ENCODE measurements at places on chromosomes 11 and 22. TPM values are rescaled to one million over a fixed set of nuclear protein-coding genes. Genes with fewer than 3 reads are reported as not detected.

BAIAP2L2 gene
- 0.88 TPM for total RNA-seq

SLC22A6 gene
- 25.0 TPM for total RNA-seq

KRTAP5-10 gene
- not detected for total RNA-seq

RIMBP3B gene
- total RNA-seq, result 0.40 TPM

WT1 gene
- total RNA-seq, result 0.69 TPM

- H3K4me3 ChIP-seq, result no peak overlapping the region
- no peak overlapping the region for H3K27ac ChIP-seq
- H3K27me3 ChIP-seq, result no peaks in the 10 kb centered on the region
- peaks cover 38% of the 10 kb centered on the region for H3K36me3 ChIP-seq
Measured at GRCh38 chr22:40908895-40909294, 42.3 kb upstream of the RBX1 start.

C11orf21 gene
- total RNA-seq, result 1.3 TPM

CRYBB2 gene
- total RNA-seq, result 1.4 TPM

DNA sequence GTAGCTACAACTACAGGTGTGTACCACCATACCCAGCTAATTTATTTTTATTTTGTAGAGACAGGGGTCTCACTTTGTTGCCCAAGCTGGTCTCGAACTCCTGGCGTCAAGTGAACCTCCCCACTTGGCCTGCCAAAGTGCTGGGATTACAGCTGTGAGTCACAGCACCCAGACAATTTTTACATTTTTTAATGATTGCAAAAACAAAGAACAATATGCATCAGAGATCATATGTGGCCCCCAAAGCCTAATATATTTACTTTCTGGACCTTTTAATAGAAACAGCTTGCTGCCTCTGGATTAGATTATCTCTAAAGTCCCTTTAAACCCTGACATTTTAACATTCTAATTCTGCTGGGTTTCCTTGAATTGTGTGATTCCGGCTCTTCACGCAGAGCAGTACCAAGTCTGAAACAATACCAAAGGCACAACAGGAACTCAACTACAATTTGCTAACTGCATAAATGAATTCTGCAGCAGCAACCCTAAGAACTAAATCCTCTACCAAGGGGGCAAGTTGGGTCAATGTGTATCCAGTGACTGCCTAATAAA is 25.0 kb downstream of the RAB30 start:
- no peak overlapping the region for H3K27ac ChIP-seq
- no peaks in the 10 kb centered on the region for H3K27me3 ChIP-seq
- H3K36me3 ChIP-seq, result no peaks in the 10 kb centered on the region
- DNase-seq, result no peak

OR8B8 gene
- total RNA-seq, result not detected

DNA sequence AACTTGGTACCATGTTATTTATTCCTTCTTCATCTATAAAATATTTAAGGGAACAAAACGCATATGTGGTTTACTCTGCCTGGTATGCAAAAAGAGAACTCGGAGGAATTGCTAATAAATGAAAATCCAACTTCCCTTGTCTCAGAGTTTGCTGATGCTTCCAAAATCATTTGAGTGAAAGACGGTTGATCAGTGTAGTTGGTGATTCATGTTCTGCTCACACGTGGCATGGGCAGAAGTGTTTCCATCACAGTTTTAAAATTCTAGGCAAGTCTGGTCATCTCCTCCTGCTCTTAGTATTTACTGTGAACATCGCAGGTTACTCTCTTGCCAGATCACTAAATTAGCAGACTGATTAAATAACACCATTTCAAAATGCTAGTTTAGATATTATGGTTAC is 11.9 kb upstream of the PARVB start:
- H3K27ac ChIP-seq, result no peak overlapping the region
- no peak for DNase-seq
- no peak overlapping the region for H3K4me3 ChIP-seq
- no peaks in the 10 kb centered on the region for H3K27me3 ChIP-seq
- H3K4me1 ChIP-seq, result no peaks in the 10 kb centered on the region

DNA sequence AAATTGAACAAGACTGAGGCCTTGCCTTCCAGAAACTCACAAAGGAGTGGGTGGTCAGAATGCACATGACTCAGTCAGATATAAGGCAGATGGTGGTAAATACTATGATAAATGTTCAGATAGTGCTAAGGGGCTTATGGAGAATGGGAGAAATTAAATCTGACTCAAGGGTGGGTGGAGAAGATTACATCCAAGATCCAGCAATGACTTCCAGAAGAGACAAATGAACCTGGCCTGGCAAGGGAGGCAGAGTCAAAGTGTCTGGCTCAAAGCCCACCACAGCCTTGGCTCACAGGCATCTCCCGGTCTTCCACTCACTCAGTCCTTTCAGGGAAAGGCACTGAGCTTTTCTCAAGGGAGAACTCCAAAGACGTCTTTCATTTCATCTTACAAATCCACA is 6.1 kb upstream of the ZBTB16 start:
- no peak overlapping the region for H3K4me3 ChIP-seq
- no peaks in the 10 kb centered on the region for H3K36me3 ChIP-seq
- H3K27me3 ChIP-seq, result peaks cover 14% of the 10 kb centered on the region
- no peak for DNase-seq

LDLRAD3 gene
- 20.9 TPM for total RNA-seq

DNA sequence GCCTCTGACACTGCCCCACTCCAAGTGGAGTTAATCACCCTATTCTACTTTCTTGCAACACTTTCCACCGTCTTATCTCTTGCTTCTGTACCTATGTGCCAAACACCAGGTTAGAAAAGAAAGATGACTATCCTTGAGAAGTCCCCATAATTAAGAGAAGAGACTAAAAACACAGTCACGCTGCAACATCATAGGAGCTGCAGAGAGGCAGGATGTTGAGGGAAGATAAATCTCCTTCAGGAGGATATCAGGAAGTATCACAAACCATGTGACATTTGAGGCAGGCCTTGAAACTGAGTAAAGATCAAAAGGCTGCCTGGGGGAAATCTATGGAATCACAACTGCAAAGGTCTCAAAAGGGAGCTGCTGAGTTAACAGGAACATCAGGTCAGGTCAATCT is 24.8 kb downstream of the GAB2 start:
- no peaks in the 10 kb centered on the region for H3K4me1 ChIP-seq
- H3K36me3 ChIP-seq, result no peaks in the 10 kb centered on the region
- no peak overlapping the region for H3K27ac ChIP-seq

- H3K4me1 ChIP-seq, result peaks cover 65% of the 10 kb centered on the region
- no peak for DNase-seq
- H3K27ac ChIP-seq, result no peak overlapping the region
- H3K27me3 ChIP-seq, result peaks cover 21% of the 10 kb centered on the region
- H3K4me3 ChIP-seq, result no peak overlapping the region
Measured at GRCh38 chr11:72636376-72636775, 37.8 kb downstream of the PDE2A start.

NUP50 gene
- total RNA-seq, result 37.2 TPM

GRCh38 chr11:113730887-113731726 is 25.0 kb upstream of the TMPRSS5 start:
- no peaks in the 10 kb centered on the region for H3K4me1 ChIP-seq
- H3K4me3 ChIP-seq, result no peak overlapping the region
- peaks cover 7% of the 10 kb centered on the region for H3K36me3 ChIP-seq
- H3K27me3 ChIP-seq, result no peaks in the 10 kb centered on the region

DNA sequence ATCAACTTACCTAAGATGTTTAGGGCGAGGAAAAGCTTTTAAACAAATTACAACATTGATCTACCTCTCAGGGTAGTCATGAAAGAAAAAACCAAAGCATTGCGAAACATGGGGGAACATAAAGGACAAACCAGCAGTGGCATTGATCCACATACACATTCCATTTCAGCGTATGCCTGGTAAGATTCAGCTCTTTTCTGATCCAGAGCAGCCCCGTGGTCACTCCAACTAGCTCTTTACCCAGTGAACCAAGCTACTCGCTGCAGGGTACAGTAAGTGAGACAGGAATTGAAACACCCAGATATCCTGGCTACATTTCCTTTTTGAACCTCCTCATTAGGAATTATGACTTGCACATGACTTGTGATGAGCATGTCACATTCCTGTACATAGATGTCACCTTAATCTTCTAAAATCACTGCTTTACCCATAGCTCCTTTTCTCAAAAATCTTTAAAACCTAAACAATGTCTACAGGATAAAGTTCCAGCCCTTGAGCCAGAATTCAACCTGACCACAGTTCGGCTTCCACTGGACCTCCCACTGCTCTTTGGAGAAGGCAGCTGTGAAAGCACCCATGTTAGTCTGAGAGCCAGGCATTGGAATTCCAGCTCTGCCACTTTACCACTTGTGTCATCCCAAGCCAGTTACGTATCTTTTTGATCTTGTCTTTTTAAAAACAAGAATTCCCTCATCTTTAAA is 42.9 kb upstream of the AKIP1 start:
- no peak for DNase-seq
- no peaks in the 10 kb centered on the region for H3K36me3 ChIP-seq
- no peak overlapping the region for H3K27ac ChIP-seq
- no peak overlapping the region for H3K4me3 ChIP-seq
- H3K4me1 ChIP-seq, result peaks cover 9% of the 10 kb centered on the region

BDNF gene
- total RNA-seq, result 3.5 TPM

TREH gene
- total RNA-seq, result not detected

DNA sequence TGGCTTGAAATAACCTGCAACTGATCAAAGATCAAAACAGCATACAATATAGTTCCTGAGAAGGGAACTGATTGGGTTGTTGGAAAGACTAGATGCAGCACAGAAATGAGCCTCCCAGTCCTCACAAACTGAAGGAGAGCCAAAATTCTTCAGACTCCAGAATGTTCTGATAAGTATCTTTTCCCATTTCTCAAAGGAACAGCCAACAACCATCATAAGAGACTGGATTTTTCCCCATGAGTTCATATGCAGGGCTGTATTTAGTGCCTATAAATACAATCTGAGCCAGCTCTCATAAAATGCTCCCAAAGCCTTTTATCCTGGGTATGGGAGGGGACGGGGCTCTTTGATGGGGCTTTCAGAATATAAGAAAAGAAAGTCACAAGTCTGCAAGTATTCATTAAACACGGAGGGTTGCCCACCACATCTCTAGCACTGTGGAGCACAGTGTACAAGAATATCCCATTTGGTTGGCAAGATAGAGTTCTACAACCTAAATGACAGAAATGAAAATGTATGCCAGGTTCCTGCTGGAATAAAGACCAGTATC is 50.7 kb upstream of the LYVE1 start:
- no peak overlapping the region for H3K4me3 ChIP-seq
- H3K27ac ChIP-seq, result no peak overlapping the region
- H3K27me3 ChIP-seq, result no peaks in the 10 kb centered on the region
- peaks cover 6% of the 10 kb centered on the region for H3K4me1 ChIP-seq
- H3K36me3 ChIP-seq, result no peaks in the 10 kb centered on the region

- no peak overlapping the region for H3K27ac ChIP-seq
- H3K4me1 ChIP-seq, result no peaks in the 10 kb centered on the region
- H3K36me3 ChIP-seq, result peaks cover 4% of the 10 kb centered on the region
- no peaks in the 10 kb centered on the region for H3K27me3 ChIP-seq
- H3K4me3 ChIP-seq, result no peak overlapping the region
Measured at GRCh38 chr11:74332291-74332690, 20.9 kb upstream of the P4HA3 start.

OR52W1 gene
- total RNA-seq, result not detected

TRIM49 gene
- total RNA-seq, result not detected

GRCh38 chr11:128301756-128302155 is 285.6 kb downstream of the ETS1 start:
- DNase-seq, result no peak
- no peaks in the 10 kb centered on the region for H3K27me3 ChIP-seq
- H3K4me1 ChIP-seq, result no peaks in the 10 kb centered on the region
- H3K36me3 ChIP-seq, result no peaks in the 10 kb centered on the region

DNA sequence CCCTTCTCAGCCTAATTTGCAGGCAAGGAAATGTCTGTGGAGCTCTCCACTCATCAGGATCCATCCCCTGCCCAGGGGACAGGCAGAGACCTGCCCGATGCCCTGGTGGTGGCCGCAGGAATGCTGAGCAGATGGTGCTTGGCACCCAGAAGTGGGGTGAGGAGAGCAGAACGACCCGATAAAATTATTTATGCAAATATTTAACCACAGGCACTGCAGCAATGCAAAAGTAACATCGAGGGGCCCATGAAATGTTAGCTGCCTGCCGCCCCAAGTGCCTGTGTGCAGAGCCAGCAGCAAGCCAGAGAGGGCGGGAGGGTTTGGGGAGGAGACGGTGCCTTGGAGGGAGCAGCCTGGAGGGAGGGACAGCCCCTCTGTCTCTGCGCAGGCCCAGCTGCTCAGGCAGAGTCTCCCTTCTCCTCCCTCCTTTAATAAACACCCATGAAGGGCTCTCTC is 205.5 kb downstream of the CTTN start:
- peaks cover 60% of the 10 kb centered on the region for H3K4me1 ChIP-seq
- H3K27me3 ChIP-seq, result no peaks in the 10 kb centered on the region
- peaks cover 8% of the 10 kb centered on the region for H3K36me3 ChIP-seq

DNA sequence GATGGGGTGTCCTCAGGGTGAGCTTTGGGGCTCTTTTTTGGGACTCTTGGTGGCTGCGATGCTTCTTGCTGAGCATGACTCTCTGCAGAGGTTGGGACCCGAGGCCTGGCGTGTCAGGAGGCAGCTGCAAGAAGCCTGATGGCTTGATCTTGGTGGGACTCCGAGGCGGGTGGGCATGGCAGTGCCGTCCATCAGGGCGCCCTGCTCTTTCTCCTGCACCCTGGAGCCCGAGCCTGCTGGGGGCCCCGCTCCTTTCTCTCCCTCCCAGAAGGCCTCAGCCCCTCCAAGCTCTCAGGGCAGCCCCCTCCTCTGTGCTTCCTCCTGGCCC is 432.7 kb downstream of the TBC1D22A start:
- H3K27me3 ChIP-seq, result no peaks in the 10 kb centered on the region
- no peak overlapping the region for H3K27ac ChIP-seq
- no peak overlapping the region for H3K4me3 ChIP-seq
- DNase-seq, result no peak

GRCh38 chr11:64355078-64355940 is 3.7 kb upstream of the RPS6KA4 start:
- no peak overlapping the region for H3K4me3 ChIP-seq
- H3K27ac ChIP-seq, result no peak overlapping the region
- peaks cover 14% of the 10 kb centered on the region for H3K36me3 ChIP-seq
- H3K4me1 ChIP-seq, result peaks cover 57% of the 10 kb centered on the region

ENDOD1 gene
- total RNA-seq, result 109 TPM

- H3K4me1 ChIP-seq, result peaks cover 43% of the 10 kb centered on the region
- H3K4me3 ChIP-seq, result no peak overlapping the region
- no peak for DNase-seq
- H3K27ac ChIP-seq, result peak overlapping the region; percentile 1
Measured at GRCh38 chr11:72228229-72228843, 3.8 kb downstream of the INPPL1 start.

- peaks cover 16% of the 10 kb centered on the region for H3K27me3 ChIP-seq
- H3K27ac ChIP-seq, result no peak overlapping the region
- no peak overlapping the region for H3K4me3 ChIP-seq
Measured at GRCh38 chr11:44960200-44960845, 9.6 kb upstream of the TP53I11 start.

DNA sequence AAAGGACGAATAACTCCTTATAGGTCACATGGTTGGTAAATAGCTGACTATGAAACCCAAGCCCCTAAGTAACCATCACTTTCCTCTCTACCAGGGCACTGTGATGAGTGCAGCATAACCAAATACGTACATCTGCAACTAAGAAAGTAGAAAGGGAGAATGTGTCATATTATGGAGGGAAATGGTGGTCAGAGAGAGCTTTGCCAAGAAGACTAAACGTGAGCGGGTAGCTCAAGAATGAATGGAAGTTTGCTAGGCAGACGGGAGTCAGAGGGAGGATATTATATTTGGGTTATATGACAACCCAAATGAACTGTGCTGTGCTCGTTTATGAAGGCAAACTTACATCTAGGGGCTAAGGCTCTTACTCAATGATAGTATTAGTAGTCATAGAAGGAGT is 537.3 kb downstream of the OPCML start:
- no peaks in the 10 kb centered on the region for H3K36me3 ChIP-seq
- H3K27ac ChIP-seq, result no peak overlapping the region
- peaks cover 9% of the 10 kb centered on the region for H3K27me3 ChIP-seq
- H3K4me1 ChIP-seq, result peaks cover 27% of the 10 kb centered on the region
- no peak for DNase-seq
- H3K4me3 ChIP-seq, result no peak overlapping the region

OR8D1 gene
- not detected for total RNA-seq
